ENCODE measurements at places on chromosomes 11 and 22. TPM values are rescaled to one million over a fixed set of nuclear protein-coding genes. Genes with fewer than 3 reads are reported as not detected.

C11orf87 gene
- not detected for total RNA-seq

KRTAP5-9 gene
- not detected for total RNA-seq

BRD1 gene
- 57.3 TPM for total RNA-seq

SPDYC gene
- not detected for total RNA-seq

SLC22A6 gene
- total RNA-seq = not detected

KCNQ1OT1 gene
- 8.0 TPM for total RNA-seq

NRIP3 gene
- 0.42 TPM for total RNA-seq

APOA4 gene
- not detected for total RNA-seq

MPZL3 gene
- total RNA-seq = 0.87 TPM

MYRF gene
- 1.0 TPM for total RNA-seq

OR2D2 gene
- not detected for total RNA-seq

RAG1 gene
- total RNA-seq = 0.39 TPM
